Hematopoietic multipotent progenitor cell treated with erythropoietin and hydrocortisone succinate and interleukin-3 and kit ligand, for 8 days (in vitro differentiated cells): ENCODE measurements at places on chromosomes 6 and 20.
A peak's percentile ranks its signal among the peaks of the same experiment; 100 is the strongest.

- peak; percentile 47 for DNase-seq
Measured at GRCh38 chr6:44304282-44305199, 8.6 kb downstream of the AARS2 start.

- DNase-seq, result no peak
Measured at GRCh38 chr6:124978451-124979293, 16.4 kb downstream of the RNF217 start.

GRCh38 chr6:12024216-12024615 is 12.1 kb downstream of the HIVEP1 start:
- peak; percentile 61 for DNase-seq

GRCh38 chr6:166499350-166500163 is 86.9 kb downstream of the RAMACL start:
- no peak for DNase-seq

- no peak for DNase-seq
Measured at GRCh38 chr20:48600470-48600945, 227.3 kb downstream of the PREX1 start.

DNA sequence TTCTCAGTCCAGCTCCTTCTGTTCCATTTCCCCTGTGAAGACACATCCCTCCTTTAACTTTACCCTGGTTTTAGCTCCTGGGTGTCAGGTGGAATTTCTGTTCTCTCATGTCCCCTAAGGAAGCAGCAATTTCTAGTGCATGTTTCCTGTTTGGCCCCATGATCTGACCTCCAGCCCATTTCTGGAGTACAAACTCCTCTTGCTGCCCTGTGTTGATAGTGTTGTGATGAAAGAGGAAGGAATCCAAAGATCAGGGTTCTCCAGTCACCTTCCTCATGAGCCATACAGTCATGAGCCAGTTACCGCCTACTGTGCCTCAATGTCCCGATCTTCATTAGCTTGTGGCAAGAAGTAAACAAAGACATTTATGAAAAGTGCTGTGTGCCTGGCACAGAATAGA is 97.4 kb downstream of the PHACTR1 start:
- DNase-seq, result no peak

GRCh38 chr20:53875452-53875851 is 194.9 kb downstream of the BCAS1 start:
- no peak for DNase-seq

- no peak for DNase-seq
Measured at GRCh38 chr6:49202924-49203536, 260.0 kb downstream of the MMUT start.

DNA sequence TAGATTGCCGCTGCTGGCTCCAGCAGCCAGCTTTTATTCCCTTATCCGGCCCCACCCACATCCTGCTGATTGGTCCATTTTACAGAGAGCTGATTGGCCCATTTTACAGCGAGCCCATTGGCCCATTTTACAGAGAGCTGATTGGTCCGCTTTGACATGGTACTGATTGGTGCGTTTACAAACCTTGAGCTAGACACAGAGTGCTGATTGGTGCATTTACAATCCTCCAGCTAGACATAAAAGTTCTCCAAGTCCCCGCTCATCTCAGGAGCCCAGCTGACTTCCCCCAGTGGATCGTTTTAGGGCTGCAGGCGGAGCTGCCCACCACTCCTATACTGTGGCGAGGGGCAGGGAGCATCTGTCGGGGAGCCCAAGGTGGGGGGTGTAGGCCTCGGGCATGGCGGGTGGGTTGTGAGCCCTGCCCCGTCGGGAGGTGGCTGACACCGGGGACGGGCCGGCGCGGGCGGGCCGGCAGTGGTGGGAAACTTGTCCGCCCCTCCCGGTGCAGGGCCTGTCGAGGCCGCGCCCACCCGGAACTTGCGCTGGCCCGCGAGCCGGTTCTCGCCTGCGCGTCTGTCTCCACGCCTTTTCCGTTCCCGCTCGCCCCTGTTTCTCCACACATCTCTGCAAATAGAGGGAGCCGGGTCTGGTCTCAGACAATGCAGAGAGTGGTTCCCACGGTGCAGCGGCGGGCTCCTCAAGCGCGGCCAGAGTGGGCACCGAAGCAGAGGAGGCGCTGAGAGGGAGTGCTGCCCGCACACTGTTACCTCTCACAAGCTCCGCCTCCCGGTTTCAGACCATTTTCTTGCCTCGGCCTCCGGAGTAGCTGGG is 86.1 kb upstream of the STMND1 start:
- peak; percentile 32 for DNase-seq

DNA sequence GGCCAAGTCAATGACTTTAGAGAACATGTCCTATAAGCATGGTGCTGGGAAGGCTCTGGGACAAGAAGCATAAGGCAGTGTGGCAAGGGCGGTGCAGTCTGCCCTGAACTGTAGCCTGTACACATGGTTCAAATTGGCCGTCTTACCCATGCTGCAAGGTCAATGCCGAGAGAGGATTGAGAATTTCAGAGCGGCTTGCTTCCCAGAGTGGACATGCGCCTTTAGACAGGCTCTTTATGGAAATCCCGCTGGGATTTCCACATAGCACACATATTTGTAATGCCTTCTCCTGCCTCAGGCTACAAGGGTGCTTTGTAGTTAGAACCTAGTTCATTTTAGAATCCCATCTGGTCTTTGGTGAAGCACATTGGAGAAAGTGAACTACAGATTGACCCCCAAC is 36.1 kb upstream of the CEP162 start:
- DNase-seq, result no peak

GRCh38 chr6:98044151-98044561 is 761.1 kb upstream of the MMS22L start:
- no peak for DNase-seq

GRCh38 chr6:7921632-7922092 is 11.1 kb upstream of the TXNDC5 start:
- peak; percentile 47 for DNase-seq

DNA sequence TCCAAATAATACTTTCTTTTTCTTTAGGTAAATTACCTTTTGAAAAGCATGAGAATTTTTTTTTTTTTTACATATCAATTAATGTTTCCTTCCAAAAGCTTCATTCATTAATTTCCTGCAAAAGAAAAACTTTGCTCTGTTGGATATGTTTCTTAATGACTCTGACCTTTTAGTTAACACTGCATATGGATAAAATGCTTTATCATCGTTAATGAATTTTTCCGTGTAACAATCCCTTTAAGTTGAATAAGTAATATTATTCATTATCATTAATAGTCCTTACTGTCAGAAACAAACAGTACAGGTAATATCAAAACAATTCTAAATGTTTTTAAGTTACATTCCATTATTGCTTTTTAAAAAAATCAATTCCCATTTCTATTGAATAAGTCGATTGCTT is 345.1 kb downstream of the SAMD5 start:
- no peak for DNase-seq

DNA sequence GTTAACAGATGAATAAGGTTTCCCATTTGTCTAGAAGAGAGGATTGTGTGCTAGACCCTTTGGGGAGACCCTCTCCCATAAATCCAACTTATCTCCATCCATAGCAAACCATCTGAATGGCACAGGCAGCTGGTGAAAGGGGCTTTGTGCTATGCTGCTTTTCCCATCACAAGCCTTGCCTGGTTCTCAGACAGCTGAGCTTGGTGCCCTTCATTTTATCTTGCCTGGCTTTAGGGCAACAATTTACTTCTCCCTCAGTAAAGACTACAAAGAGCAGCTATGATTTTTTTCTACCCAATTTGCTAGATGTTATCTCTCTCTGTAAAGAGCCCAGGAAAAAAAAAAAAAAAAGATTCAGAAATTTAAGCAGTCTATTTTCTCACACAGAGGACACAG is 117.0 kb upstream of the COL21A1 start:
- DNase-seq, result no peak

GRCh38 chr20:58883241-58883691 is 30.8 kb downstream of the GNAS start:
- DNase-seq, result no peak

DNA sequence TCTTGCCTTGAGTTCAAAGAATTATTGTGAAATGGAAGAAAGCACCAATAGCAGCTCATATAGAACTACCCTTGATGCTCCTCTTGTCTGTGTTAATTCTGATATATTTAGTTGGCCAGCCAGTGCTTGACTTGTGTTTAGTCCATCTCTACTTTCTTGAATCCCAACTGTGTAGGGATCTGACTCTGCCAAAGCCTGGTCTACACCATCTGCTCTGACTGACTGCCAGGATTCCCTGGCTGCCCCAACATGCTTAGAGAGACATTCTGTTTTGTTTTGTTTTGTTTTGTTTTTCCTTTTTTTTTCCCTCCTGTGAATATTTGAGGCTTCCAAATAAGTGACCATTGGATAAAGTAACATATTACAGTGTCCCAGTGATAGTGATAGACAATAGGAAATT is 953.7 kb upstream of the MANEA start:
- DNase-seq, result no peak

GRCh38 chr6:3518356-3519190 is 61.7 kb upstream of the SLC22A23 start:
- DNase-seq, result no peak

DNA sequence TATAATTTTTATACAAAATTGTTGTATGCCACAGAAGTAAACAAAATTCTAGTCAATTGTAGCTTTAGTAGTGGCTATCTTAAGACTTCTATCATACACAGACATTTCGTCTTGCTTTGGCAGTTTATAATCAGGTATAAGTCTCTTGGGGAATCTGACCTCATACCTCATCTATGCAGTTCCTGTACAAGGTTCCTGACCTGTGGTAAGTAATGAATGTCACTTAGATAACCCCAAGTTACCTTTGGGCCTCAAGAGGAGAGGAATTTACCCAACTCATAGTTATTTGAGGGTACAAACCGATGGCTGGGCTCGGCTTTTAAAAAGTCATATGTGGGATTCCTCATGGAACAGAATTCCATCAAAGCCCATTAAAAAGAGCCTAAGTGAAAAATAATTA is 58.8 kb upstream of the UNC93A start:
- no peak for DNase-seq
